ENCODE measurements at places on chromosomes 11 and 22.

- no peak for DNase-seq
These were observed 39.8 kb upstream of the MTNR1B start for GRCh38 chr11:92929653-92930052.

GRCh38 chr11:57071829-57072228, 83.1 kb downstream of the OR5AK2 start:
- DNase-seq = no peak

DNA sequence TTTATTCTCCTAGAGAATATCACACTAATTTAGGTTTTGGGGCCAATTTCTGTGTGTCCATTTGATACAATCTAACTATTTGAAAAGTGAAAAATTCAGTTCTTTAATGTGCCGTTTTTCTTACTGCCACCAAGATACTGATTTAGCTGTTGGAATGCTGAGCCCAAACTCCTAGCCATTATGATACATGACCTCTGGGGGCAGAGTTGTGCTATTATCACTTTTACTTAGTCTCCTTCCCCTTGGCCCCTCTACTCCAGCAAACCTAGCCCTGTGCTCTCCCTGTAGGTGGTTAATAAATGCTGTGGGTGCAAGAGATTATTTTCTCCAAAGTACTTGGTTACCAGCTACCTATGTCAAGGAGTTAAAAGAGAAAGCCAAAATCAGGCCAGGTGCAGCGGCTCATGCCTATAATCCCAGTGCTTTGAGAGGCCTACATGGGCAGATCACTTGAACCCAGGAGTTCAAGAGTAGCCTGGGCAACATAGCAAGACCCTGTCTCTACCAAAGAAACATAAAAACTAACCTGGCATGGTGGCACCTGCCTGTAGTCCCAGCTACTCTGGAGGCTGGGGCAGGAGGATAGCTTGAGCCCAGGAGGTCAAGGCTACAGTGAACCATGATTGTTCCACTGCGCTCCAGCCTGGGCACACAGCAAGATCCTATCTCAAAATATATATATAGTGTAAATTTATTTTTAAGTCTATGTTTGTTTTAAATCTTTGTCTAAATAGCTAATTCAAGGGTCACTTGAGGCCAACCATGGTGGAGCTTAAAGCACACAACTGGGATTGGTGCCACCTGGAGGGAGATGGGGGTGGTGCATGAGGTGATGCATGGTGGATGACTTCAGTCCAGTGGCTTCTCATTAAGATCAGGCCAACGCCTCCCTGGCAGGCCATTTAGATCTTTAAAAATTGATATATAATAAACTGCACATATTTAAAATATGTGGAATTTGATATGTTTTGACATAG, 193.2 kb upstream of the PLET1 start:
- DNase-seq = no peak

- DNase-seq = no peak
These were observed 552.1 kb upstream of the CHORDC1 start for GRCh38 chr11:90774727-90775566.

GRCh38 chr11:45409587-45409986, 123.4 kb upstream of the SYT13 start:
- no peak for DNase-seq

- DNase-seq = no peak
These were observed 49.2 kb upstream of the SYT7 start for GRCh38 chr11:61630089-61630488.

- no peak for DNase-seq
These were observed 16.9 kb upstream of the AMOTL1 start for GRCh38 chr11:94751218-94751609.

- no peak for DNase-seq
These were observed 31.6 kb upstream of the ARHGAP32 start for GRCh38 chr11:129223701-129224149.

GRCh38 chr11:12121517-12121916, 11.1 kb downstream of the MICAL2 start:
- no peak for DNase-seq

- DNase-seq = no peak
These were observed 11.9 kb downstream of the APOL2 start for GRCh38 chr22:36227396-36227795.

- DNase-seq = no peak
These were observed 728.1 kb downstream of the BRD1 start for GRCh38 chr22:49099496-49100124.

DNA sequence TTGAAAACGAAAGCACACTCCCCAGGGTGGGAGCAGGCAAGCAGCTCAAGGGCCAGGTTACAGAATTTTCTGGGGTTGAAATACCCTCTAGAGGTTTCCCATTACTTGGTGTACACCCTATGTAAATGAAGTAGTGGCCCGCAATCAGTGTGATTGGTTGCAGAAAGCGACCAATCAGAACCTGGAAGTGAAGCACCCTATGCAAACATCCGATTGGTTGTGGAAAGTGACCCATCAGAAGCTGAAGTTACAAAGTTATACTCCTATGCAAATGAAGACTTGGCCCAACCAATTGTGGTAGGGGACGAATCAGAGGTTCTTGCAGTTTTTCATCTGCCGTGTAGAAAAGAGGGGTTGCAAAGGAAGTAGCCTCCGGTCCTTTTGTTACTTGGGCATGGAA, 19.2 kb downstream of the PRR5 start:
- no peak for DNase-seq

DNA sequence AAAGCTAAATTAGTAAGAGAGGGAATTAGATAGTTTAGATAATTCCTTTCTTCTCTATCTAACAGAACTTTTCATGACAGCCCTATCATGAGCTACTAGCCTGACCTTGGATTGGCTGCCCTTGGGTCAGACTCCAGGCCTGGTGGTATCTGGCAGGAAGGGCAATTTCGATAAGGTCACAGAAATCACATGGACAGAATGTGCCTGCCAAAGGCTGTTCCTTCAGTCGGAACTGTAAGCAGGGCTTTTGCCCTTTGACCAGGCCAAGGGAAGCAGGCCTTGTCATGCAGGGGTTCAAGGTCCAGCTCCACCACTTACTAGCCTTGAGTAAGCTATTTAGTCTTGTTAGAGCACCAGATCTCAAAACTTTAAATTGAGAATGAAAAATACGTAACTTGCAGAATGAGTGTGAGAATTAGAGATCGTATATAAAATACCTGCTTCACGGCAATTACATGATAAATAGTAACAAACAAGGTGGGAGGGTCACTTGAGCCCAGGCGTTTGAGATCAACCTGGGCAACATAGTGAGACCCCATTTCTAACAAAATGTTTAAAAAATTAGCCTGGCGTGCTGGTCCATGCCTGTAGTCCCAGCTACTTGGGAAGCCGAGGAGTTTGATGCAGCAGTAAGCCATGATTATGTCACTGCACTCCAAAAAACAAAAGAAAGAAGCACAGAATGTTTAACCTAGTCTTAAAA, 60.8 kb upstream of the SC5D start:
- DNase-seq = no peak

DNA sequence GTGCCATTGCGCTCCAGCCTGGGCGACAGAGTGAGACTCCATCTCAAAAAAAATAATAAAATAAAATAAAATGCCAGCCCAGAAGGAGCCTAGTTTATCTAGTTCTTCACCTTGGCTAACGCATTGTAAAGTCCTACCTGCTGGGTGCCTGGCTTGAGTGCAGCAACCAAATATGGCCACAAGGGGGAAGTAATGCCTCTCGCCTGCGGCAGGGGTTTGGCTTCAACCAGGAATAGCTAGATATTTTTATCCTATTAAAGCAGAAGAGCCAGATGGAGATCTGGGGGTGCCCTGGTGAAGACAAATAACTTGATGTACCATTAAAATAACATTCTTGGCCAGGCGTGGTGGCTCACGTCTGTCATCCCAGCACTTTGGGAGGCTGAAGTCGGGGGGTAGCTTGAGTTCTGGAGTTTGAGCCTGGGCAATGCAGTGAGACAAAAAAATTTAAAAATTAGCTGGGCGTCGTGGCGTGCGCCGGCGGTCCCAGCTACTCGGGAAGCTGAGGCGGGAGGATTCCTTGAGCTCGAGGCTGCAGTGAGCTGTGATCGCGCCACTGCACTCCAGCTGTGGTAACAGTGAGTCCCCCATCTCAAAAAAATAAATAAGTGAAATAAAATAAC, 20.6 kb upstream of the PLEKHB1 start:
- peak; percentile 50 for DNase-seq

DNA sequence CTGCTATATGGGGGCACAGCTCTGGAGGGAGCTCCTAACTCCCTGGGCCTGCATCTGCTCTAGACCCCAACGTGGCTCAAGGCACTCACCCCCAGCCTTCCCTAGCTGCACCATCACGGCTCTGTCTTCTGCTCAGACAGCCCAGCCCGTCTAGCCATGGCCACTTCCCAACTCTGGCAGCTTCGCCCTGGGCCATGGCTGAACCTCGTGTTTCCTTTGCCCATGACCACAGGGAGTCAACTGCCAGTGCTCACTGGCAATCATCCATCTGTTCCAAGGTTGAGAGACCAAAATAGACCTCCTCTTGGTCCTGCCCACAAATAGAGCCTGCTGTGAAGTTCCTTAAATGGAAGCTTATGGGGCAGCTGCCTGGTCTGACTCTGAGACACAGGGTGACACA, 5.4 kb downstream of the LMO1 start:
- no peak for DNase-seq

DNA sequence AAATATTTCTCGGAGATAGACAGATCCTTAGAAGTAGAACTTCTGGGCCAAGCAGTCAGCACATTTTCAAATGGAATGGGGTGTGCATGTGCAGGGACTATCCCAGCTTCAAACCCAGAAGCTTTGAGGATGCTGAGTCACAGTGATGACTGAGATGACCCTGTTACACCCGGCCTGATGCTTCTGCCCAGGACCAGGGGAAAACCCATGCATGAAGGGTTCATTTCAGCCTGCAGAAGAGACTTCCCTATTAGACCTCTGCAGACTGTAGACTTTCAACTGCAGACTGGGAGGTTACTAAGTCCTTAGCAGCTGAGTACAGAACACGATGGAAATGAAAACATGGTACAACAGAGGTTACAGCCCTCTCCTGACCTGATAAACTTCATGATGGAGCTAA, 3.6 kb upstream of the OR2AT4 start:
- no peak for DNase-seq

DNA sequence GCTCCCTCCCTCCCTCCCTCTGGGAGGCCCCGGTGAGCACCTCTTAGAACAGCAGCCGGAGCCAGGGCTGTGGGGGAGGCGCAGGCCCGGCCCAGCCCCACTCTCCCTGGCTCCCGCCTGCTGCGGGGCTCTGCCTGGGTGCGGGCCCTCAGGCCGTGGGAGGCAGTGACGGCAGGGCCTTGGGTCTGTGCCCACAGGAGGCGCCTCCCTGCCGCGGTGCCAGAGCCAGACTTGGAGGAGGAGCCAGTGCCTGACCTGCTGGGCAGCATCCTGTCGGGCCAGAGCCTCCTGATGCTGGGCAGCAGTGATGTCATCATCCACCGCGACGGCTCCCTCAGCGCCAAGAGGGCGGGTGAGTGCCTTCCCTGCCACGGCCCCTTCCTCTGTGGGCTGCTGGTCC, 9.5 kb downstream of the IRF7 start:
- no peak for DNase-seq

DNA sequence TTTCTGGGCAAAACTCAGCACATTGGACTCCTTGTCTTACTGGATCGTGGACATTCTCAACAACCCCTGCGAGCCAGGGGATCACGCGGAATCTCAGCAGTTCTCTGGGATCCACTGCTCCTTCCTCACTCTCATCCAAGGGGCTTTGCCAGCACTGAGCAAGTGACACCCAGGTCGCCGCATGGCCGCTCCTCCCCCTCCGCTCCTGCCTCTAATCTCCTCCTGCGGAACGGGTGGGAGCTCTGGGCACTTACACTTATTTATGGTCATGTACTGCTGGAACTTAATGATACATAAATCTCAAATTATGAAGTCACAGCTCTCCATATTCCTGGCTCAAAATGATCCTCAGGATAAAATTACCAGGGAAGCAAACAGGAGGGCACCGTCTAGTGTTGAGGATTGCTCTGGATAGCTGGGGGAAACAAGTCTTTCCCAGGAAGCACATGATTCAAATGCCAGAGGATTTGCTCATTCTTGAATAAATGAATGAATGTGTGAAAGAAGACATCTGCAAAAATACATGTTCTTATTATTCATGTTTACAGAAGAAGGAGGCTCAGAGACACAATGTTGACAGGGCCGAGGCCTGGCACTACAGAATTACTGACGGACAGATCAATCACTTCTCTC, 1077.3 kb downstream of the TBC1D22A start:
- DNase-seq = no peak

DNA sequence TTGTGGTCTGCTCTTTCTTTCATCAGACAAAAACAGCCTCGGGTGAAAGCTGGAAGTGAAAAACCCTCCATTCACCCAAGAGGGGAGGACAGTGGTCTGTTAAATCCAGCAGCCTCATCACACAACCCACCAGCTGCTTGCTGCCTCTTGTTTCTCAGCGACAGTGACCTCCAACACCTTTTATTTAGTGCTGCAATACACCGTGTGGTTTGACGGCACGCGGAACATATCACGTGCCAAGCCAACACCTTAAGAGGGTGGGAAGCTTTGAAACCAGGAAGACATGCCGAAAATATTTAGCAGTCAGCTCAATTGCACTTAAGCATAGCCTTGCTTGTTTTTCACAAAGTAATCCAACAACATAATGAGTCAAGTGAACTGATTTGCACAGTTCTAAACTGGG, 39.8 kb upstream of the POGLUT3 start:
- DNase-seq = no peak

GRCh38 chr11:17421781-17422180, 33.3 kb upstream of the KCNJ11 start:
- DNase-seq = no peak

DNA sequence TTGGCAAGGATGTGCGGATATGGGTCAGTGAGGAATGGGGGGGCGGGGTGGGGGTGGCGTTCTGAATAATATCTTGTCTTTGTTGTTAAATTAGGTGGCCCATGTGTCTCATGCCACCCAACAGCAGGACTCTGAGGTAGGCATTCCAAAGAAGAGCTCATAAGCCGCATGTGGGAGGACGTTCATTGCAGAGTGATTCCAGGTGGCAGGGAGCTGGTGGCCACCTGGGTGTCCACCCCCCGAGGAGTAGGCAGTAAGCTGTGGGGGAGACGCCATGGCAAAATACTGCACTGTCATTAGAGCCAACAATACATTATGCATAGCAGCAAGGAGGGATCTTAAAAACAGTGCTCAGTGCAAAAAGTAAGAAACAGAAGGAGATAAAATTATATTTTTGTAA, 14.3 kb upstream of the CAPN5 start:
- no peak for DNase-seq

DNA sequence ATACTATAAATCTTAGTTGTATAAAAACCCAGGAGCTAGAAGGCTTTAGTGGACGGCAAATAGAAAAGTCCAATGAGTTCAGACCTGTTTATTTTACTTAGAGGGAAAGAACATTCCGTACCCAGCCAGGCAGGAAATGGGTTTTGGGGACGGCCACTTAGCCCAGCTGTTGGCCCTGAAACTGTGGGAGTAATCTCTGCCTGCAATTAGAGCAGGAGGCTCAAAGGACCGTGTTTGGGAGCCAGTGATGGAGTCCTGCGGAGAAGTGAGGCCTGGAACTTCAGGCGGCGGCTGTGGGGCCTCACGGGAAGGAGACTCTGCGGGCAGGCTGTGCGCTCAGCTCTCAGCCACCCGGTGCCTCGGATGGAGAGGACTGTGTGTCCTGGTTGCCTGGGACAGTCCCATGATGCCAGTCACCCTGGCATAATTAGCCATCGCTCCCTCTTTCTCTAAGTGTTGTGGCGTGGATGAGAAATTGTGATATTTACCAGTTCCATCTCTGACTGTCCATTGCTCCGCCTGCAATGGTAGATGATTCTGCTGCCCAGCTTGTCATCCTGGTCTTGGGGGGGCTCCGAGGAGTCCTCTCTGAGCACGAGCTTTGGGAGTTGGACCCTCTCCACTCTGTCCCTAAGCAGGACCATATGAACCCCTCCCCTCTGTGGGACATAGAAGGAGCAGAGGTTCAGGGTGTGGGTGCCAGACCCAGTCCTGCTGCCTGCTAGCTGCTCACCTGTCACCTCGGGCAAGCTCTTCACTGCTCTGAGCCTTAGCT, 530.3 kb downstream of the TBC1D22A start:
- DNase-seq = no peak
